A549 (cell line): ENCODE measurements at places on chromosomes 11 and 22.

GRCh38 chr22:39457556-39458443, 988 bp downstream of the MGAT3 start:
- no peak for DNase-seq

DNA sequence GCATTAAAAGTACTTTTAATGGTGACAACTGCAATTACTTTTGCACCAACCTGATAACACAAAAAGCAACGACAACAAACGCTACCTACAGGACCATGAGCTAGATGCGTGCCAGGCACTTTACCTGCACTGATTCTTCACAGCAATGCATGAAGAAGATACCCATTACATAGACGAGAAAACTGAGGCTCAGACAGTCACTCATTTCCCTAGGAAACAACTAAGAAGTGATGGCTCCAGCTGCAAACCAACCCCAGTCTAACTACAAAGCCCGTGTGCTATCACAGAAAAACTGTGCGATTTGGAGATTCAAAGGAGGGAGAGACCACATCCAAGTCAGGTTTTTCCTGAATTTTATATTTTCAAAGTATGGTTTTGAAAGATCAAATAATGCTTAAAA, 80.1 kb upstream of the TP53I11 start:
- no peak for DNase-seq

DNA sequence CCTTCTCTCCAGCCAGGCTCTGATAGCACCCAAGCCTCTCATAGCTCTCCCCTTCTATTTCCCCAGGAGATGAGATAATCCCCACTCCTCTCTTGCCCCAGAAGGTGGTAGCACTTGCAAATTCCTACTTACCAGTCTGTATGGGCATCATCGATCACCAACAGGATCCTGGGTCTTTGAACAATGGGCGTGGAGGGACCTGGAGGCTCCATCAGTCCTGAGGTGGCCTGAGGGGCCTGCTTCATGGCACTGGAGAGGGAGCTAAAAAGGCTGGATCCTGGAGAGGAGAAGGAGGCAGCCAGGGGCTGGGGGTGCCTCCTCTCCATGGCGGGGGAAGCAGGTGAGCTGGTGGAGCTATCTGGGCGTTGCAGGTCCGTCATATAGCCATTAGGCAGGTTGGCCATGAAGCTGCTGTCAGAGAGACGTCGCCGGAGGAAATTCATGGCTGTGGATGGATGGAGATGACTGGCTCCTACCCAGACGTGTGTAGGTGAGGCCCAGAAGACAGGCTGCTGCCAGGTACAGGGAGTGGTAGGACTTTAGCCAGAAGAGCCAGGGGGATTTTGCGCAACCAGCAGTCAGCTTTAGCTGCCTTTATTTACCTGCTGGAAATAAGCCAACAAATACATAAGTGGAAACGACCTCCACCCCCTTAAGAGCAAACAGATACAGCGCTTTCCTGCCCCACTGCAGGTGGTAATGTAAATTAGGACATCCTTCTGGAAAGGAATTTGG, 51.8 kb downstream of the SYN3 start:
- DNase-seq = no peak

- DNase-seq = no peak
Observed at GRCh38 chr11:64103277-64103985, 62.5 kb downstream of the MACROD1 start.

DNA sequence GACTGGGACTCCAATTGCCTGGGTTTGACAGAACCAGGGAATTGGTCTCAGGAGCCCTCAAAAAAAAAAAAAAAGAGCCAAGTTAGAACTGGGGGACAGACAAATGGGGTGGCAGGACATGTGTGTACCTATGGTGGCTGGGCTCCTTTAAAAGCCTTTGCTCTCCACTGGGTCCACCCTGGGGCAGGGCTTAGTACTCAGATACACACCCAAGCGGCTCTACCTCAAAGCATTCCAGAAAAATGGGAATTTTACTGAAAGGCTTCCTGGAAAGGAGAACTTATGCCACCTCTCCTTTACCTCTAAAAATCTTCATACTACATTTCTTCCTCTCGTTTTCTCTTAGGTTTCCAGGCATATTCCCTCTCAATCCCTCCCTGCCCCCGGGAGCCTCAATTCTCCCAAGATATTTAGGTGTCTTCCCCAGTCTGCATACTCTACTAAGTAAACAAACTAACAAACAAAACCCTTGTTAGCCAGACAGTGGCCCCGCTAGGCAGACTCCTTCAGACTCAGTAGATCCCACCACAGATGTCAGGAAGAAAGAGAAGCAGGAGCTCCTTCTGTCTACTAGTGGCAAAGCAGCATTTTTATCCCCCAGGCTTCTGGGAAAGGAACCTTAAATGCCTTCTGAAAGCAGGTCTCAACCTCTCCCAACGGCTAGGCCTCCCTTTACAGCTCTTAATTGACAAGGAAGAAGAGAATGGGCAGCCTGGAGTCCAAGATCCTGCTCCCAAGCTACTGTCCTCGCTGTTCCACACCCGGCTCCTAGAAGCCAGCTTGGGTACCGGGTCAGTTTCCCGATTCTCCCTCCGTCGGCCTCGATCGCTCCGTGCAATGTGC, 653 bp downstream of the PCSK7 start:
- no peak for DNase-seq

DNA sequence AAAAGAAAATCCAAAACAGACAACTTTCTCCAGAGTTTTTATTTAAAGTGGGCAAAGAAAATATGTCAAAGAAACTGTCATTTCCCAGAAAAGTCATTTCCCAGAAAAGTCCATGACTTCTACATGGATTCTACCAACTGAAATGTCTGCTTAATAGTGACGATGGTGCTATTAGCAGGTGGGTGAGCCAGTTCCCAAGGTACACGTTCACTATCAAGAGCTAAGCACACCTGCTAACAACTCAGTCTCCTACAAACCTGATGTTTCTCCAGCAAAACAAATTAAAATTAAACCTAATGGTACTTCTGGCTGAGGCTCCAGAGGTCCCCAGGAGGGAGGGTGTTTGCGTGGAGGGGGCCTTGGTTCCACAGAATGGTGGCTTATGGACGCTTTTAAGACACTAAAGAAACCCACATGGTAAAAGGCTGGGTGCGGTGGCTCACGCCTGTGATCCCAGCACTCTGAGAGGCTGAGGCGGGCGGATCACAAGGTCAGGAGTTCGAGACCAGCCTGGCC, 26.8 kb downstream of the POU2AF1 start:
- DNase-seq = no peak

GRCh38 chr22:43127166-43127908, 15.9 kb downstream of the MCAT start:
- no peak for DNase-seq

DNA sequence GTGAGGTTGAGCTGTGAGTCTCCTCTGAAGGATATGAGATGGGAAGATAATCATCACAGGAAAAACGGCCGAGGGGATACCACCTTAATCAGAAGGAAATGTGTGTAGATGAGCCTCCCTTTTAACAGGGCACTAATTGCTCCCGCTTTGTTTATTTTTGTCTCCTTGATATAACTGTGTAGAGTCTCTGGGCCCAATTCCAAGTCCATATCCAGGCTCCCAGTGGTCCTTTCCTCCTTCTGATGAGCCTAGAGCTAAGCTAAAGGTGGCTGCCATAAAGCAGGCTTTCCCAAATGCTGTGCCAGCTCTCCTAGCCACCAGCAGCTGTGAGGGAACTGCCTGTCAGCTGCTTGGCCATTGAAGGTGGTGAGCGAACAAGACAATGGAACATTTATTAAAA, 17.1 kb upstream of the CCDC90B start:
- DNase-seq = no peak

GRCh38 chr11:25769287-25769686, 562.6 kb upstream of the ANO3 start:
- no peak for DNase-seq

DNA sequence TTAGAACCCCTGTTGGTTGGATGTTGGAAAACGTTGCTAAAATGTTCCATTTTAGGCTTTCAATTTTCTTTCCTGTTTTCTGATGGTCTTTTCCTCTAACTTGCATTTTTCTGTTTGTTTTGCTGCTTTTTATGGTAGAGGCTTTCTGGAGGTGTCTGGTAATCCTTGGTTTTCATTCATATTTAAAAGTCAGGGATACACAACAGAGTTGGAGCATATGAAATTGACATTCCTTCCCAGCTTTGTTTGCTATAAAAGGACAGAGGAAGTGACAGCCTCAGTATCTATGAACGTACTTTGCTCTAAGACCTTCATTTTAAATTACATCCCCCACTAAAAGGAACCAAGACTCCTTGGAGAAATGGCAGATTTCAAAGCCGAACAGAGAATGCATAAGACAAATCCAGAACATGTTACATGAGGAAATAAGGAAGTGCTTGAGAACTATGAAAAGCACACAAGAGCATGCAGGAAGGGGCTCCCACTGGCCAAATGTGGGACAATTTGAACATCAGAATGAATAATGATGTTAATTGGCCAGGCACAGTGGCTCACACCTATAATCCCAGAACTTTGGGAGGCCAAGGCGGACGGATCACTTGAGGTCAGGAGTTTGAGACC, 56.7 kb downstream of the PPP6R3 start:
- no peak for DNase-seq

- no peak for DNase-seq
Observed at GRCh38 chr11:2827256-2827655, 58.3 kb downstream of the CDKN1C start.

- no peak for DNase-seq
Observed at GRCh38 chr11:99275521-99275920, 254.8 kb downstream of the CNTN5 start.

GRCh38 chr22:34395370-34395769, 475.1 kb upstream of the LARGE1 start:
- DNase-seq = no peak

GRCh38 chr11:35030716-35031213, 108.2 kb upstream of the CD44 start:
- DNase-seq = peak; percentile 77

DNA sequence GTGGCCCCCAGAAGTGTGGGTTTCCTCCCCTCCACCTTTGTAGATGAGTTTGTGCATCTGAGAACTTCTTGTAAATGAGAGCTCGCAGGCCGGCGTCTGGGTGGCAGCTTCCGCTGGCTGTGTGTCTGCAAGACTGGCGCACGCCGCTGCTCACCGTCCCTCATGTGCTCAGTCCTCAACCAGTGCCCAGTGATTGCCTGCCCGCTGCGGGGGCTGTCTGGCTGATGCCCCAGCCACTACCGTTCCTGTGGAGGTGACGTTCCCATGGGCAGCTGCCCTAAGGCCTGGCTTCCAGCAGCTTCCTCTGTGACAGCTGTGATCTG, 8.8 kb downstream of the TBX1 start:
- DNase-seq = no peak

DNA sequence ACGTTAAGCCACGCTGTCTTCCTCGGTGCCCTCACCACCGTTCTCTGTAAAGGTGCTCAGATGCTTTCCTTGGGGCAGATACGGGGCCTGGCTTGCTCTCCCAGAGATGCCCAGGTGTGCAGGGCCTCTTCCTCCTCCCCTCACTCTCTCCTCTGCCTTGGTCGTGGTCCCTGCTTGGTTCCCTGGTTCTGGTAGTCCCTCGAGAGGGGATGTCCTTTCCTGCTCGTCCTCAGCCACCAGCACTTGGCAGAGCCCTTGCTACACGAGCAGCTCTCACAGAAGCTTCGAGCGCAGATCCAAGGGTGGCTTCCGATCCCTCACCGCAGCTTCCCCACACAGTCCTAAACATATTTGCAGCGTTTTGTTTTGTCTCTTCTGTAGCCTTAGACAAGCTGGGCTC, 298.8 kb downstream of the TBC1D22A start:
- no peak for DNase-seq

GRCh38 chr11:113578033-113578380, 102.8 kb upstream of the DRD2 start:
- no peak for DNase-seq

- no peak for DNase-seq
Observed at GRCh38 chr22:47398491-47398890, 636.0 kb downstream of the TBC1D22A start.

- no peak for DNase-seq
Observed at GRCh38 chr11:134944986-134945385, 532.9 kb upstream of the B3GAT1 start.

DNA sequence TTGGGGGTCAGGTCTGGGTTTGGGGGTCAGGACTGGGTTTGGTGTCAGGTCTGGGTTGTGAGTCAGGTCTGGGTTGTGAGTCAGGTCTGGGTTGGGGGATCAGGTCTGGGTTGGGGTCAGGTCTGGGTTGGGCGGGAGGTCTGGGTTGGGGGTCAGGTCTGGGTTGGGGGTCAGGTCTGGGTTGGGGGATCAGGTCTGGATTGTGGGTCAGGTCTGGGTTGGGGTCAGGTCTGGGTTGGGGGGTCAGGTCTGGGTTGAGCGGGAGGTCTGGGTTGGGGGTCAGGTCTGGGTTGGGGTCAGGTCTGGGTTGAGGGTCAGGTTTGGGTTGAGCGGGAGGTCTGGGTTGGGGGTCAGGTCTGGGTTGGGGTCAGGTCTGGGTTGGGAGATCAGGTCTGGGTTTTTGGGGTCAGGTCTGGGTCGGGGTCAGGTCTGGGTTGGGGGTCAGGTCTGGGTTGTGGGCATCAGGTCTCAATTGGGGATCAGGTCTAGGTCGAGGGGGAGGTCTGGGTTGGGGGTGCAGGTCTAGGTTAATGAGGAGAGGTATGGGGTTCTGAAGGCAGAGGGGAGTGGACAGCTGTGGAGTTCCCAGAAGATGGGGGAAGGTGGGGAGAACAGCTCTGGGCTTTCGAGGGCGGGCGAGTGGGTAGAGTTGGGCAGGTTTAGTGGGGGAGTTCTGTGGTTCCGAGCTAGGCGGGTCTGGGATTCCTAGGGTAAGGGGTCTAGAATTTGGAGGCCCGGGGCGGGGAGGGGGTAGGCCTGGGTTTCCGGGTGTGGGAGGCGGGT, 629 bp downstream of the TTLL8 start:
- no peak for DNase-seq

- no peak for DNase-seq
Observed at GRCh38 chr11:104908186-104908531, 9.9 kb upstream of the CASP12 start.
